ENCODE measurements at places on chromosomes 7 and 10.

DNA sequence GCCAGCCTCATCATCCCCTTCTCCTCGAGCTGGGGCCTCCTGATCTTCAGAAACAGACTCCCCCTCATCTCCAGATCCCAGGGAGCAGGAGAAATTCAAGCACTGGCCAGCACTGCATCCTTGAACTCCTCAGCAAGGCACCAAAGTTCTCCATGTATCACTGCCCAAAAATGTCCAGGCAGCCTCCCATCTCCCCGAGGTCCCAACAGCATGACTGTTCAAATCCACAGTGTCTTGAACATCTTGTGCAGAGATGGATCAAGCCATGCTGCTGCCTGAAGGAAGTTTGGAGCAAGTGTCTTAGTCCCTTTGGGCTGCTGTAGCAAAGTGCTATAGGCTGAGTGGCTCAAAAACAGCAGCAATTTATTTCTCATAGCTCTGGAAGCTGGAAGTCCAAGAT is 115.5 kb upstream of the GALNT17 start:
- H3K27me3 ChIP-seq, result no peaks in the 10 kb centered on the region
- DNase-seq, result no peak
- no peak overlapping the region for H3K27ac ChIP-seq
- no peaks in the 10 kb centered on the region for H3K4me1 ChIP-seq
- H3K4me3 ChIP-seq, result no peak overlapping the region

DNA sequence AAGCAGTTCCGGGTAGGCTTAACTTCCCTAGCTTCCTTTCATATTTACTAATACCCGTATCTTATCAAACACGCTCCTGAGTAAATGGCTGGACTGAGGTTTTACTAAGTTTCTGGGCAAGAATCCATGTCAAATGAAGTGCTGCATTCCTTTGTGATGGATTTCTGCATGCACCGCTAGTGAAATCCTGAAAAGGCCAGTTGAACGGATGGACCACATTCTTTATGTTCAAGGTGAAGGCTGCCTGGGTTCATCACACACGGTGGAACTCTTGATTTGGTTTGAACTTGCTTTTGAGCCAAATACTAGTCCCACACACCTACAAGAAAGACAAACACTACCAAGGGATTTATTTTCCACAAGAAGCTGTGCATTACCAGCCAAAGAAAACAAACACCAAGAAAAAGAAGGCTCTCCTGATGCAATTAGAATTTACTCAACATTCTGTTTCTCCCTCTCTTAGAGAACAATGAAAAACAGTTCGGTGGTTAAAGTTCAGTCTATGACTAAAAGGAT is 255.0 kb upstream of the SEMA3C start:
- H3K27me3 ChIP-seq, result no peaks in the 10 kb centered on the region

GRCh38 chr10:95755511-95756004 is 405 bp upstream of the ENTPD1 start:
- H3K27ac ChIP-seq, result peak overlapping the region; percentile 79
- no peaks in the 10 kb centered on the region for H3K36me3 ChIP-seq
- DNase-seq, result peak; percentile 14
- peaks cover 21% of the 10 kb centered on the region for H3K4me1 ChIP-seq
- H3K27me3 ChIP-seq, result no peaks in the 10 kb centered on the region
- peak overlapping the region; percentile 49 for H3K4me3 ChIP-seq

GRCh38 chr10:1121271-1121970 is 65.2 kb downstream of the WDR37 start:
- H3K4me1 ChIP-seq, result no peaks in the 10 kb centered on the region
- H3K27ac ChIP-seq, result no peak overlapping the region
- no peaks in the 10 kb centered on the region for H3K27me3 ChIP-seq
- DNase-seq, result no peak
- no peak overlapping the region for H3K4me3 ChIP-seq

Data from ascending aorta (tissue), 2 donors.